HS-5 (cell line): ENCODE measurements at places on chromosomes 3 and 15.

DNA sequence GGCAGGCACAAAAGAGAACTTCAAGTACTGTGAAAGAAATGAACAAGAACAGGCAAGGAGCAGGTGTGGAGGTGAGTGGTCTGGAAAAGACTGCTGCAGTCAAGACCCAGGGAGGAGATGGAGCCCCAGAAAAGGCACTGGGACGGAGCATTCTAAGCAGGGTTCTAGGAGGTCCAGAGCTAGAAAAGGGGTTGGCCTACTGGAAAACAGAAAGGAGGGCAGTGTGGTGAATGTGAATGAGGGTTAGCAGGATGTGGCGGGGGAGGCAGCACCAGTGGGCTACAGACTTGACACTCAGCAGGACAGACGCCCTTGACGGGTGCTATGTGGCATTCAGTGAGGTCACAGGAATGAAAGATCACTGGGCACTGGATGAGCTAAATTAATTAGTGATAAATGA is 75.7 kb downstream of the SENP2 start:
- no peak for DNase-seq

- no peak for DNase-seq
These were observed 91.0 kb downstream of the TPRG1 start for GRCh38 chr3:189262746-189263145.

DNA sequence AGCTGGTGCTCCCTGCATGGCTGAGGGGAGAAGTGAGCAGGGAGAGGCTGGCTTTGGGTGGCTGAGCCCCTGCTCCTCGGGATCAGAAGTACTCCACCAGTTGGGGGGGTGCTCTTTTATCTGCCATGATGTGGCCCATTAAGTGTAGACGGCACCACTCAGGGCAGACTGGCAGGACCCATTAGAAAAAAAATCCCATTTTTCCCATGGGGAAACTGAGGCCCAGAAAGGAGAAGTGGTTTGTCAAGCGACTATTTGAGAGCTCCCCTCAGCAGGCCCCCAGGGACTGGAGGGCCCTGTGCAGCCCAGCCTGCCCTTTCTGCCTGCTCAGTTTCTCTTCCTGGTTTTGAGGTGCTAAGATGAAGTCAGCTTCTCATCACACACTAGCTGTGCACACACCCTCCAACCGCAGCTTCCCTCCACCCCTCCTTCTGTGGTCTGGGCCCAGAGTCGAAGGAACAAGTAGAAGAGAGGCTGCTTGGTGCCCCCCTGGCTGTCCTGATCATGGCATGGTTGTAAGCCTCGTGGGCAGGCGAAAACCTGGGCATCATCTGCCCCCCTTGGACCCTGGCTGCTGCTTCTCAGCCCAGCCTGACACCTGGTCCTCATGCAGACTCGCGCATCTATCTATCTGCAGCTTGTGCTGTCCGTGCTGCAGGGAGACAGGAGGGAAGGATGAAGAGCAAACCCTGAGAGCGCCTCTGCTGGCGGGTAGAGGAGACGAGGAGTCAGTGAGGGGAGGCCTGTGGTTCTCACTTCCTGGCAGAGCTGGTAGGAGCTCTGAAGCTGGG is 5.6 kb downstream of the CSK start:
- DNase-seq = no peak

DNA sequence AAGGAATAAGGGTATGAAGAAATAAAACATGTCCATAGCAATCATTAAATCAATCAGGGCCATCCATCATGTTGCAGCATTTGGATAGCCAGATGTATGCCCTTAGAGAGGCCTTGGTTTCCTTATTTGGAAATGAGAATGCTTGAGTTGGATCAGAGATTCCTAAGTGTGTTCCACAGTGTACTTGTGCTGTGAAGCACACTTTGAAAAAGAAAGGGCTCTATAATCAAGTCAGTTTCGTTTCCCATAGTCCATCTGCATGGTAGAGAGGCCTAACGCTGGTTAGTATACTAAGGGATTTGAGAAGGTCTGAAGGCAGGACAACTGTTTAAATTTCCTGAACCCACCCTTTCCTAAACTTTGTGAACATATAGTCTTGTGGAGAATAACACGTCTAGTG is 30.9 kb downstream of the RBMS3 start:
- no peak for DNase-seq

DNA sequence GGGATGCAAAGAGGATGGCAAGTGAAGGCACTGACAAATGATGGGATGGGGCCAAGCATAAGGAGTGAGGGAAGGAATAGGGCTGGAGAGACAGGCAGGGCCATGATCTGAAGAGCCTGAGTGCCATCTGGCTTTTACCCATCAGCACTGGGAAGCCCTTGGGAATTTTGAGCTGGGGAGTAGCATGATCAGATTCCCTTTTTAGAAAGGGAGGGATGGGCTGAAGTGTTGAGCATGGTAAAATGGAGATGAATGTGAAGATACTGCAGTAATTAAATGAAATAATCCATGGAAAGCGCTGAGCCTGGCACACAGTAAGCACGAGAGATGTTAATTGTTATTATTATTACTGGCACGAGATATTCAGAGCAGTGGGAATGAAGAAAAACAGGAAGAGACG is 9.9 kb downstream of the RBP1 start:
- DNase-seq = no peak

- DNase-seq = no peak
These were observed 28.3 kb downstream of the PLXND1 start for GRCh38 chr3:129577925-129578786.

- DNase-seq = no peak
These were observed 109.9 kb downstream of the IQSEC1 start for GRCh38 chr3:12963231-12963896.

GRCh38 chr3:123089611-123090331 is 22.9 kb downstream of the PDIA5 start:
- DNase-seq = no peak

GRCh38 chr3:36901588-36901987 is 43.3 kb downstream of the TRANK1 start:
- DNase-seq = no peak

GRCh38 chr15:100765467-100766241 is 114.0 kb upstream of the ALDH1A3 start:
- no peak for DNase-seq

DNA sequence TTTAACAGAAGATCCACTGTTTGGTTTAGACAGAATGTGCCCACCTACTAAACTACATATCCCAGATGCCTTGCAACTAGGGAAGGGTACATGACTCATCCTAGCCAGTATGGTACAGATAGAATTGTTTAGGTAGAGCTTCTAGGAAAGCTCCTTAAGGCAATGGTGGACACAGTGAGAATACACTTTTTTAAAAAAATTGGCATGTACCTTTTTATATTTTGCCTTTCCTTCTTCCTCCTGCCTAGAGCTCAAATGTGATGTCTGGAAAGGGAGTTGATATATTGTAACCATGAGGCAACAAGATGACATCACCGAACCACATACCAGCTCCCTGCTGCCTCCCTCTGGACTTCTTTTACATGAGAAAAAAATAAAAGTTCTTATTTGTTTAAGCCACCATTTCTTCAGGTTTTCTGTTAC is 14.4 kb upstream of the C3orf80 start:
- peak; percentile 36 for DNase-seq

DNA sequence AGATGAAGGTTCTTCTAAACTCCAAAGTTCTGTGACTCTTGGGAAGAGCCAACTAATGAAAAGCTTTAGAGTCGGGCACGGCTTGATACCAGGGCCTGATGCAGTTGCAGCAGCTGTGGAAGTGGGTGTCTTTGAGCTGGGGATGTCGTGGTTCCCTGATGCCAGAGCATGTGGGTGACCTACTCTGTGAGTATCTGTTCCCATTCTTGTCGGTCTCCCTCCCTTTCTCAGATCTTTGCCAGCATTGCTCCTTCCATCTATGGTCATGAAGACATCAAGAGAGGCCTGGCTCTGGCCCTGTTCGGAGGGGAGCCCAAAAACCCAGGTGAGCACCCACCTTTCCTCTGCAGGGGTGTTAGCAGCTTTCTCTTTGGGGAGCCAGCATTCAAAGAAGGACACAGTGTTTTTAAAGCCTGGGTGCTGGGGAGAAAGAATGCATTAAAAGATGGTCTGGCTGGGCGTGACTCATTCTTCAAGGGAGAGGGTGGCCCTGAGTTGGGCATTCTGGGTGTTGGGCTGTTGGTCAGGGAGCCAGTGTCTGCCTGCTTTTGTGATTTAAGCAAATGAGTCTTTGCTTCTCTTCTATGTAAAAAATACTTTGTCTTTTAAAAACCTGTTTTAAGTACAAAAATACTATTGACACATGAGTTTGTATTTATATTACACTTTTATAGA is 13.2 kb upstream of the PODXL2 start:
- DNase-seq = no peak

- DNase-seq = no peak
These were observed 22.8 kb downstream of the MINDY2 start for GRCh38 chr15:58793862-58794261.

DNA sequence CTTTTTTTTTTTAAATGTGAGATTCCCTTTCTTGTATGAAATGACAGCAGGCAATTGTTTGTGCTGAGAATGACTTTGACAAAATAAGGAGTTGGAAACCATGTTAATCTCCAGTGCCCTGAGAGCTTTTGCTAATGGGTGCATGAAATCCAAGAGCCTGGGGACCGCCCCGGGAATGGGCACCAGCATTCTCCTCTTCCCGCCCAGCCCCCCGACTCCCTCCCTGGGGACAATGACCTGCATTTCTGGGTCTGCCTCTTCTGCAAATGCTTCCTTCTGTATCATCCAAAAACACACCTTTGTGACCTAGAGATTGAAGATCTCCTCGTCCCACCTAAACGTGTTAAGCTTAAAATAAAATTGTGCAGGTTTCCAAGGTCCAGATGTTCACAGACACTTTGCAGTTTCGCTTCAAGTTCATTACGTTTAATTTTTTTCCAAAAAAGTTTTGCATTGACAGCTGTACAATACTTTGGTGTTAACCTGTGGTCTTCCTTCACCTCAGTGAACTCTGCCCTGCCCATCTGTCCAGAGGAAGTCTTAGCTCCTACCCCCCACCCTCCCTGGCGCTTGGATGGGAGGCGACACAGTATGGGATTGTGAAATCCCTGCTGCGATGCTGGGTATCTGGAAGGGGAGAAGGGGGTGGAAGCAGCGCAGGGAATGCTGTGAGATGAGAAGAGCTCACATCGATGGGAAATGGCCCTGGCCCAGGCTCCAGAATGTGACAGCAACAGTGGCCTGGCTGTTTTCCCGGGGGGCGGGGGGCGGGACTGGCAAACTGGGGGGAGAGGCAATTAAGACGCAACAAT is 50.1 kb downstream of the TLE3 start:
- DNase-seq = no peak

DNA sequence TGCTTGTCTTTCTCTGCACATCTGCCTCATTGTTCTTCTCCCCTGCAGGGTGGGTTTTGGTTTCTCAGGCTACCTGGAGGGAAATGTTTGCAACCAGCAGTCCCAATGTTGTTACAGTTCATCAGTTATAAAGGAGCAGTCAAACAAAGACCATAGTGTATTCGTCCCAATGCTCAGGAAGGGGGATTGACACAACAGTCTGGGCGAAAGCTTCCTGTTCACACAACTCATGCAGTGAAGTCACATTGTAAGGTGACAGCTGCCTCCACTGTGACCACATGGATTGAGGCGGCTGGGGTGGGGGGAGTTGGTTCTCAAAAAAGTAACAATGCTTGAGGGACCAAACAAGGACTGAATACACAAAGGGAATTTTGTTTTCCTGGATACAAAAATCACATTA is 28.8 kb upstream of the TF start:
- no peak for DNase-seq

- no peak for DNase-seq
These were observed 36.0 kb downstream of the LDHAL6B start for GRCh38 chr15:59242649-59243048.

GRCh38 chr3:118781232-118781631 is 253.4 kb downstream of the IGSF11 start:
- DNase-seq = no peak

GRCh38 chr3:177491296-177492032 is 294.2 kb upstream of the TBL1XR1 start:
- DNase-seq = no peak

- peak; percentile 14 for DNase-seq
These were observed 307.3 kb upstream of the RBMS3 start for GRCh38 chr3:28973609-28974008.

- DNase-seq = no peak
These were observed 1049.1 kb downstream of the FHIT start for GRCh38 chr3:60202052-60202726.

GRCh38 chr3:64398476-64398875 is 173.2 kb upstream of the PRICKLE2 start:
- DNase-seq = peak; percentile 11

DNA sequence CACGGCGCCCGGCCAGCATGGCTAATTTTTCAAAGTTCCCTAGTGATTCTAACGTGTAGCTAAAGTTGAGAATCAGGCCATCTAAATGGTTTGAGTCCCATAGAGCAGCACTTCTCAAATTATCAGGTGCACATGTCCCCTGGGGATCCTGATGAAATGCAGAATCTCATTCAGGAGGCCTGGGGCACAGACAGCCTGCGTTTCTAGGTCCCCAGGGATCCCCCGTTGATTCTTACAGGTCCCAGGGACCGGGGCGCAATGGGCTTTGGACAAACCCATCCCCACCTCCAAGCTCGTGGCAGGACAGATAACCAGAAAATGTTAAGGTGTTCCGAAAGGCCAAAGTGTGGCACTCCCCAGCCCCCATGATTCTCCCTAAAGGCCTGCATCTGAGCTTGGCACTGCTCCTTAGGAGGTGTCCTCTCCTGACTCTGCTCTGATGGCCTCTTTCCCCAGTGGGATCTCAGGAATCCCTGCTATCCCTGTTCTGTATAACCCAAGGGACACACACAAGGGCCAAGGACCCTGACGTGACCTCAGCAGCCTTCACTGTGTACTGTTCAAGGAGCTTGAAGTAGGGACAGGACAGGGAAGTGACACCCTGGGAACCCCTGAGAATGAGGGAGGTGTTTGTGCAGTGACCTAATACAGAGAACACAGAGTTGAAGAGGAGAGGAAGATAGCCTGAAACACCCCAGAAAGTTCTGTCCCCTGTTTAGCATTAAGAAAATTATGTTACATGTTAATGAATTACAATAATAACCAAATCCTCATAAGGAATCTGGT is 8.0 kb downstream of the LRRK1 start:
- DNase-seq = no peak

DNA sequence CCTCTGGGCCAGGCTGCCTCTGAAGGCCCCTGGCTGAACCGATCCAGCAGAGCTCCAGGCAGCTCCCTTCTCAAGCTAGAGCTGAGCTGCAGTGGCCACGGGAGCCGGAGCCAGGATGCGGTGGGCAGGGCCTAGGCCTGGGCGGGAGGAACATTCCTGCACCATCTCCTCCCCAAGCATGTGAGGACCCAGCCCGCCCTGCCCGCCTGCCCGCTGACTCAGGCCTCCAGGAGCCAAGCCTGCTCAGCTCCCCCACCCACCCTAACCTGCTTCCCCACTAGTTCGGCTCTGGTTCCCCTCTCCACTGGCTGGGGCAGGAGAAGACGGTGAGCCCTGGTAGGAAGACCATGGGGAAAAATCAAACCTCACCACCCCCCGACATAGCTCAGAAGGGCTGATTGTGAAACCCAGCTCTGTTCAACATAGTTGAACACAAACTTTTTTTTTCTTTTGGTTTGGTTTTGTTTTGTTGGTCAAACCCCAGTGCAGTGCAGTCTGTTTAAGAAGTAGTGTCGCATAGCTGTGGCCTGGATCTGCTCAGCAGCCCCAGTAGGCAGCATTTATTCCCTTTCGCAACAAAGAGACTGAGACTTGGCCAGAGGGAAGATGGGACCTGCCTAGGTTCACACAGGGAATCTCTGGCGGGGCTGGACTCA is 13.5 kb downstream of the SNX33 start:
- DNase-seq = no peak
